Astrocyte (in vitro differentiated cells and primary cell): ENCODE measurements at places on chromosomes 6 and 20.
A peak's percentile ranks its signal among the peaks of the same experiment; 100 is the strongest.

- H3K4me3 ChIP-seq = no peak overlapping the region
- H3K36me3 ChIP-seq = no peaks in the 10 kb centered on the region
- no peaks in the 10 kb centered on the region for H3K4me1 ChIP-seq
- no peaks in the 10 kb centered on the region for H3K27me3 ChIP-seq
Measured at GRCh38 chr20:10402938-10403608, 30.9 kb downstream of the MKKS start.

DNA sequence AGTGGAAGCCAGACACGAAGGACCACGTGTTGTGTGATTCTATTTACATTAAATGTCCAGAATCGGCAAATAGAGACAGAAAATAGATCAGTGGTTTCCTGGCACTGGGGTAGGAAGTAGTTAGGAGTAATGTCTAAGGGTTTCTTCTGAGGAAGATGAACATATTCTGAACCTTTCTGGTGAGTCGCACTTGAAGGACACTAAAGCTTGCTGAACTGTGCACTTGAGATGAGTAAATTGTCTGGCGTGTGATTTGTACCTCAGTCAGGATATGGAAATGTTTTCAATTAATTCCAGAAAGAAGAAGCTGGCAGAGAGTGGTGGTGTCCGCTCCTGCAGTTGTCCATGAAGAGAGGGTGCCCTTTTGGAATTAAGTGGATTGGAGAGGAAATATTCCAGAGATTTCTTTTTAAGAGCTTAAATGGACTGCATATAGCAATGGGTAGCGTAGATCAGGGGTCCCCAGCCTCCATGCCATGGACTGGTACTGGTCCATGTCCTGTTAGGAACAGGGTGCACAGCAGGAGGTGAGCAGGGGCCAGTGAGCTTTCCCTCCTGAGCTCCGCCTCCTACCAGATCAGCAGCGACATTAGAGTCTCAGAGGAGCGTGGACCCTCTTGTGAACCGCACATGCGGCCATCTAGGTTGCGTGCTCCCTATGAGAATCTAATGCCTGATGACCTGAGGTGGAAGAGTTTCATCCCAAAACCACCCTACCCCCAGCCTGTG, 12.4 kb upstream of the KIF25 start:
- H3K27me3 ChIP-seq = no peaks in the 10 kb centered on the region
- H3K4me3 ChIP-seq = no peak overlapping the region
- H3K4me1 ChIP-seq = no peaks in the 10 kb centered on the region
- H3K36me3 ChIP-seq = no peaks in the 10 kb centered on the region

- H3K27ac ChIP-seq = no peak overlapping the region
- H3K4me3 ChIP-seq = no peak overlapping the region
- no peaks in the 10 kb centered on the region for H3K27me3 ChIP-seq
- no peaks in the 10 kb centered on the region for H3K4me1 ChIP-seq
- no peak for DNase-seq
Measured at GRCh38 chr20:47915495-47915894, 130.2 kb upstream of the SULF2 start.

DNA sequence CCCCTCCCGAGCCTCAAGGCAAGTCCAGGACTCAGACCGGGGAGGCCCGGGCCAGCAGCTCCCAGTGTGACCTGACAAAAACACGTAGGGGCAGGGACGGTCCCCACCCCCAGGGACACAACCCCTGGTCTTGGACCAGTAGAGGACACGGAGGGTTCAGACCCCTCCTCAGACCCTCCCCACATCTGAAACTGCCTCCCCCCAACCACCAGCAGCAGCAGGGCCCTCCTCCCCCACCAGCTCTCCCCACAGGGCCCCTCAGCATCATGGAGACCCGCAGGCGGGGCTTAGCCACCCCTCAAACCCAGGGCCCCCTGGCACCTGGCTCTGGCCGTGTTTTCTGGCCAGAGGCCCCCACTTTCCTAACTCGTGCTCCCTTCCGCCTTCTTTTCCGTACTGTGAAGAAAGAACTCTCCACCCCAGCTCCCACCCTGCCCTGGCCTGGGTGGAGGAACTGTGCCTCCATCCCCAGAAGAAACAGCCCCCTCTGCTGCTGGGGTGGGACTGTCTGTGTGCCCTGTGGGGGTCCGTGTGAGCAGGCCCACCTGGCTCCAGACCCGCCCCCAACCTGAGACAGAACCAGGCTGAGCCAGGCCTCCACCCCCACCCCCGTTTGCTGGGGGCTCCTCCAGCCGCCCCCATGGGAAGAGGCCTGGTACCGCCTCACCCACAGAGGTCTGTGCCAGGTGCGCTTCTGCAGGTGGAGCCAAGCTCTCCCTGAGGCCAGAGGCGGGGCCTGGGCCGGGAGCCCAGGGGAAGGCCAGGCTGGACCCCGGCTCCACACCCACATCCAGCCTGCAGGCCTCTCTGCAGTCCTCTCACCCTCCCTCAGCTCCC, 39.0 kb upstream of the MDFI start:
- no peak overlapping the region for H3K27ac ChIP-seq
- no peak for DNase-seq

DNA sequence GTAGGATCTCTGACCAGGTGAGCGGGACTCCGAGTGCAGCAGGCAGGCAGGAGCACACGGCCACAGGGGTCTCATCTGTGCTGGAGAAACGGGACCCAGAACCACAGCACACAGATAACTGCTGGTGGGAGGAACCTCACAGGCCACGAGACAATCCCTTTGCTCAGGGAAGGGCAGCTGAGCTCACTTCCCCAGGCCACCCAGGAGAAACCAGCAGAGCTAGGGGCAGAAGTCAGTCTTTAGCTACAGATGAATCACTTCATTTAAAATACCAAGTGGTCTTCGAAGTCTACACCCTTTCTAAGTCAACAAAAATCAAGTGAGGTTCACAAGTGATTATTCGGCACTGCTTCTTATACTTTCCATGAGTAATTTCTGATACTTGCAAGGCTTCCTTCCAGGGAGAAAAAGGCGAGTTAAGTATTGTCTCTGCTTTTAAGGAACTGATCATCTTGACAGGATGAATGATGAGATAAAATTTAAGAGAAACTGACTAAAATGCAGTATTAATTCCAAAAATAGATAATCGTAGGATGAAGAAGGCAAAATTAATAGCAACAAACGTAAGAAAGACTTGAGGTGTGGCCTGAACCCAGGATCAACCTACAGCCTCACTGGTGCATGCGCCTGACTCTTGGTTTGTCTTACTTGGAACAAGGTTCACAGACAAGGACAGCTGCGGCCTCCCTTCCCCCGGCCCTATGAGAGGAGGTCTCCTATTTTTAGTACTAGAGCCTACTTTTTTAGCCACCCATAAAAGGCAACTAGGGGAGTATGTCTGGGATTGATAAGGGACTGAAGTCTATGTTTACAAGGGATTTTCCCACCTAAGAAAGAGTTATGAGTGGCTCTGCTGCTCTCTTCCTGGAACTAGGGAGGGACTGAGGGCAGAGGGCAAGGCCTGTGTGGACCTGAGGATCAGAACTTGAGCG, 233.6 kb downstream of the TTLL2 start:
- no peak overlapping the region for H3K27ac ChIP-seq
- H3K4me1 ChIP-seq = no peaks in the 10 kb centered on the region
- no peaks in the 10 kb centered on the region for H3K27me3 ChIP-seq
- H3K36me3 ChIP-seq = no peaks in the 10 kb centered on the region

DNA sequence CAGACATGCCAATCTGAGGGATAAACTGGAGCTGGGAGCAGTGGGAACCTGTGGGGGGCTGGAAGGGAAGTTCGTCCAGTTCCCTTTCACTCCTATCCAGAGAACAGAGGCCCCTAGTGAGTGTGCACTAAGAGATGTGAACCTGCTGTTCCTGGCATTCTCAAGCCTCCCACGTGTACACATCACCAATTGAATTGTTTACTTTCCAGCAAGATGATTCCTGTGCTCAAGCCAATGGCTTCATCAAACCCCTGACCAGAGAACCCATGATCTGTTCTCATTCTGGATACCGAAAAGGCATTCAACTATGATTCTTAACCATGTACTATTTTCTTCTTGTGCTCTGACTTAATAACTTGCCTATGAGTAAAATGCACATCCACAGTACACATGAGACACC, 10.2 kb upstream of the SLC22A3 start:
- no peaks in the 10 kb centered on the region for H3K27me3 ChIP-seq
- no peak overlapping the region for H3K4me3 ChIP-seq
- H3K4me1 ChIP-seq = no peaks in the 10 kb centered on the region
- H3K36me3 ChIP-seq = no peaks in the 10 kb centered on the region
- H3K27ac ChIP-seq = no peak overlapping the region

GRCh38 chr6:26120807-26121140, 33.5 kb downstream of the HFE start:
- no peak overlapping the region for H3K4me3 ChIP-seq
- H3K27me3 ChIP-seq = no peaks in the 10 kb centered on the region
- peaks cover 6% of the 10 kb centered on the region for H3K4me1 ChIP-seq

GRCh38 chr20:4102381-4102780, 87.0 kb upstream of the RNF24 start:
- peaks cover 10% of the 10 kb centered on the region for H3K4me1 ChIP-seq
- no peaks in the 10 kb centered on the region for H3K36me3 ChIP-seq
- no peaks in the 10 kb centered on the region for H3K27me3 ChIP-seq
- peak; percentile 64 for DNase-seq
